Urothelium cell line (cell line): ENCODE measurements at places on chromosomes 11 and 22.

- DNase-seq = no peak
These were observed 19.6 kb upstream of the PDGFD start for GRCh38 chr11:104183593-104183992.

GRCh38 chr11:27830206-27830605 is 130.0 kb upstream of the BDNF start:
- DNase-seq = no peak

DNA sequence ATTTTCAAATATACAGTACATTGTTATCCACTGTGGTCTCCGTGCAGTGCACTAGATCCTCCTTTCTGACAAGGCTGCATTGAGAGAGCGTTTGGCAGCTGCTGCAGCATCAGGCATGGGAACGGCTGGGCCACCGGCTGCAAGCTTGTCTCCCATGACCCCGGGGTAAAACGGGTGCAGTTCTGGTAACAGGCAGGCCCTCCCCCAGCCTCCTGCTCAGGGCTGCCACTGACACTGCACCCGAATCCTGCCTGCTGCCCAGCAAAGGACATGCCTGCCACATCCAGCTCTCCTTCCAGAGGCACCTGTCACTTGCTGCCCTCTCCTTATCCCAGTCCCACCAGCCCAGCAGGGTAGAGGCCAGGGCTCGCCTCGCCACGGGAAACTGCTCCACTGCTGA is 124.5 kb upstream of the TMEM45B start:
- DNase-seq = no peak

GRCh38 chr11:116835042-116835772 is 2.2 kb downstream of the APOA1 start:
- DNase-seq = no peak
